ENCODE measurements at places on chromosomes 2 and 18.
A peak's percentile ranks its signal among the peaks of the same experiment; 100 is the strongest.

DNA sequence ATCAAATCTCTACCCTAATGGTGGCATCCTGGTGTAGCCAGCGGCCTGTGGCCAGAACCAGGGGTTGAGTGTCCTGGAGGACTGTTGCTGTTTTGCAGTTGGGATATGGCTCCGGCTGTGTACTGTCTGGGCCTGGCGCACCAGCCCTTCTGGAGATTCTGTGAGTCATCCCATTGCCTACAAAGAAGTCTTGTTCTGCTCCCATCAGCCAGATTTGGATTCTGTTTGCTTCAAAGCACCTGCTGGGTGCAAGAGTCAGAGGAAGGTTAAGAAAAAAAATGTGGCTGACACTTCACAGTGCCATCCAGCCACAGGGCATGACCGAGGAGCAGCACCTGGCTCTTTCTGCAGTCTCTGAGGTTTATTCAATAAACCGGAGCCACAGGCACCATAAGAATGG, 41.0 kb upstream of the ASAP2 start:
- DNase-seq, result peak; percentile 68

DNA sequence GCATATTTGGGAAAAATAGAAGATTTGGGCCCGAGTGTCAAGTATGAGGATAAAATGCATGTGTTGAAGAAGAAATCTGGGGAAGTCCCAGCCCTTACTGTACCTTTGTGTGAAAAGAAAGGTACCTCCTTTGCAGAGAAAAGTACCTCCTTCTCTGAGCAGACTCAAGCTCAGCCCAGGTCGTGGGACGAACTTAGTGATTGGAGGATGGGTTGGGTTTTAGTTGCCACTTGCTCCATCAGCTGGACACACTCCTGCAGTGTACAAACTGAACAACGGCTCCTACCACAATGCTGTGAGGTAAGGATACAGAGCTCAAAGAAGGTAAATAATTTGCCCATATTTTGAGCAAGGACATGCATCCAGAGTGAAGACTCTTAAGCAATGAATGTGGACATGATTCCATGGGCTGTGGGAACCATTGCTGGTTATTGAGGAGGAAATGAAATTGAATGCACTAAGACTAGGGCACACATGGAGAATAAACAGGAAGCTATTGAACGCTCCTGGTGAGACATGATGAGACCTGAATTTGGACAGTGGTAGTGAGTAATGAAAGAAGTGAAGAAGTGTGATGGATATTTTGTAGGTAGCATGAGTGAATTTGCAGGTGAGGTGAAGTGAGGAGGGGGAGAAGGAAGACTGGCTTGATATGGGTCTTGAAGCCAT, 49.8 kb upstream of the IL1RL1 start:
- no peak for DNase-seq

GRCh38 chr2:12036640-12036983, 290.2 kb downstream of the LPIN1 start:
- no peak for DNase-seq

DNA sequence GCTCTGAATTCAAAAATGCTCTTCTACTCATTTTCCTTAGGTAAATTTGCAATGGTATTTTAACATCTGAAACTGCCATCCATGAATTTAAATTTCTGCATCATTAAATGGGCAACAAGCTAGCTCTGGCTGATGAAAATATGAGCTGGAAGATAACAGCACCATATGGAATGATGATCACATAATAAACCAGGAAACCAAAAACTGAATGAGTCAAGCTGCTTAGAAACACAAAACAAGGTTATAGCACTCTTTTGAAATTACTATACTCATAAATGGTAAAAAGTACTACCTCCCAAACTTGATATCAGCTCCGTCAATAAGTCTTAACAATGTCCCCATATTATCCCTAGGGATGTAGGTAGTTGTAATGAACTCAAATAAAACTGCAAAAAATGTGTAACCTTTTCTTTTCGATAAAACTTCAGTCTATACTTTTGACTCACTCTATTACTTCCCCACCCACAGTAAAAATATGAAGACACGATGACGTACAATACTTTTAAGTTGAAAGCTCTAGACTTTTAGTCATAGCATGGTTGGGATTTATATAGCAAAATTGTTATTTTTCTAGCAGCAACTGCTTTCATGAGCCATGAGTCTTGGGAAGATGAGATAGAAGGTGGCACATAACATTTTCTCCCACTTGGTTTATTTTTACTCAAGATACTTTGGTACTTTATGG, 396.7 kb downstream of the CDH2 start:
- no peak for DNase-seq

DNA sequence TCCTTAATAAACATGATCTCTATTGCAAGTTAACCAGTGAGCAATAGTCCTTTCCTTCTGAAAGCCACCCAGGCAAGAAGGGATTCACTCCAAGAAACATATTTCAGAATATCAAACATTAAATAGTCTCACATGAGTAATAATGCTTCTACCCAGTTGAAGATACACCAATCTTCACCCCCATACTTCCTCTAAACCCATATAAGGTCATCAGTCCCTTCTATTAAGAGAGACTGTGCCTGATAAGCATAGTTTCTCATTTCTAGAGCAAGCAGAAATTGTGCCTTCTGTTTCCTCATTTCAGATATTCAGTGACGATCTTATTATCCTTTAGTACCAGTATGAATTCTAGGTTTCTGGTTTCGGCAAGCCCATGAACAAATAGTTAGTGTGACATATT, 64.6 kb downstream of the DSEL start:
- no peak for DNase-seq

DNA sequence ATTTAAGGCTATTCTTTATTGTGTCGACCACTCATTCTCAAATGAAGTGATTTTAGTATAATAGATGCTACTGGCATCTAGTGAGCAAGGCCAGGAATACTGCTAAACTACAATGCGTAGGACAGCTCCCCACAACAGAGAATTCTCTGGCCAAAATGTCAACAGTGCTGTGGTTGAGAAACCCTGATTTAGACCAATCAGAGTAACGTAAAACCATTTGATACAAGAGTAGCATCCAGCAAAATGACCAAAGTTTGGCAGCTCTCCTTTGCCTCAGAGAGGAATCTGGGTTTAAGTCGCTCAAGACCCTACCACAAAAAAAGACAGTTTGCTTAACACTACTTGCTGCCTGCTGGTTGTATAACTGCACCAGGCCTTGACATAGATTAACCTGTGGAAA, 37.0 kb upstream of the TTN start:
- DNase-seq, result peak; percentile 72

DNA sequence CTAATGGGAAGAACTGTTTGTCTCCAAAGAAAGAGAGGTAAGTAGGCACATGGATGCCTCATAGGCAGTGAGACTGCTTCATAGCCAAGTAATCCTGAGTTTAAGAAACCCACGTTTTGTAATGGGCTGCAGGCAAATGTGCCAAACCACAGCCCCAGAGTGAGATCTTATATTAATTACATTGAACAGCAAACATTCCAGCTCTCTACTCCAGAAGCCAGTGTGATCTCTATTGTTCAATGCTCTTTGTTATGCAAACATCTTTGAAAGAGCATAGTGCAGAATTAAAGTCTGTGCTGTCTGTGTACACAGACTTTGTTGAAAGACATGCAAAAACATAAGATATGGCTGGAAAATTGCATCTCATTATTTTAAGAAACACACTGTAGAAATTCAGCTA, 720.8 kb upstream of the REG3G start:
- DNase-seq, result peak; percentile 21

GRCh38 chr2:197706839-197707207, 1.7 kb downstream of the MARS2 start:
- peak; percentile 4 for DNase-seq

GRCh38 chr18:3794537-3795348, 344.8 kb downstream of the TGIF1 start:
- DNase-seq, result peak; percentile 82
